ENCODE measurements at places on chromosomes 3 and 15.

GRCh38 chr15:71312194-71312708, 197.0 kb downstream of the THSD4 start:
- no peak for DNase-seq

DNA sequence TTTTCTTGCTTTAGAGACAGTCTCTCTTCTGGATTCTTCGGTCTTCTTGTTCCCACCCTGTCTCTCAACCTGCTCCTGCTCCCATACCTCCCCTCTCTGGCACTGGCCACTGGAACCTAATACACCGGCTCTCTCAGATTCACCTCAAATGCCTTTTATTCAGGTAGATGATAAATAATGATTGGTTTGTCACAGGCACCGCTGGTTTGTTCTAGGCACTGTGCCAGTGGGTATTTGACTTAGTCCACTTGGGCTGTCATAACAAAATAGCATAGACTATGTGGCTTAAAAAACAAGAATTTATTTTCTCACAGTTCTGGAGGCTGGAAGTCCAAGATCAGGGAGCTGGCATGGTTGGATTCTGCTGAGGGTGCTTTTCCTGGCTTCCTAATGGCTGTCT, 278.2 kb upstream of the STT3B start:
- no peak for DNase-seq

DNA sequence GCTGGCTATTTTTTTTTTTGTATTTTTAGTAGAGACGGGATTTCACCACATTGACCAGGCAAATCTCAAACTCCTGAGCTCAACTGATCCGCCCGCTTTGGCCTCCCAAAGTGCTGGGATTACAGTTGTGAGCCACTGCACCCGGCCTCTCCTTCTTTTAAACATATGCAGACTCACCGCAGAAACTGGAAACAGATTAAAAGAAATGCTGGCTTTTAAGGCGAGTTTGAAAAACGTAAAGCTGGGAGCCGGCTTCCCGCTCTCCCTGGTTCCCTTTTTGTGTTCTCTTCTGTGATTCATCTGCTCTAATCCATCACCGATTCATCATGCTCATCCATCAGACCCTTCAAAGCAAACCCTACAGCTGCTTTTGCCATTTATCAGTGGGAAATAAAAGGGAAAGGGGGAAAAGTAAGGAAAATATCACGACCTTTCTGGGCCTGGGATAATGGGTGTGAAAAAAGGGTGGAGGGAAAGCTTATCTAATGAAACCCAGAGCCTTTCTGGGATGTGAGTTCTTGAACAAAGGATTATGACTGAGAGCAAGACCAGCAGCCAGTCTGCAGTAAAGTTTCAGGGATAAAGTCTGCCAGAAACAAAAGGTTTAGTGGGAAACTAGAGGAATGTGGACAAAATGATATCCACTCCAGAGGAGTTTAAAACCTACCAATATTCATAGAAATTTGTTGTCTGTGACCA, 92.3 kb upstream of the LRIG1 start:
- no peak for DNase-seq

GRCh38 chr3:135311699-135312098, 516.6 kb downstream of the EPHB1 start:
- DNase-seq: no peak

- no peak for DNase-seq
These were observed 327.0 kb downstream of the FEZF2 start for GRCh38 chr3:62046326-62046725.

GRCh38 chr3:194758716-194759115, 73.0 kb downstream of the FAM43A start:
- DNase-seq: no peak

- no peak for DNase-seq
These were observed 511.4 kb upstream of the CBLB start for GRCh38 chr3:106380232-106380631.

GRCh38 chr3:78889348-78889747, 878.5 kb downstream of the ROBO1 start:
- no peak for DNase-seq

- no peak for DNase-seq
These were observed 4.9 kb downstream of the ACAD11 start for GRCh38 chr3:132654721-132655120.

DNA sequence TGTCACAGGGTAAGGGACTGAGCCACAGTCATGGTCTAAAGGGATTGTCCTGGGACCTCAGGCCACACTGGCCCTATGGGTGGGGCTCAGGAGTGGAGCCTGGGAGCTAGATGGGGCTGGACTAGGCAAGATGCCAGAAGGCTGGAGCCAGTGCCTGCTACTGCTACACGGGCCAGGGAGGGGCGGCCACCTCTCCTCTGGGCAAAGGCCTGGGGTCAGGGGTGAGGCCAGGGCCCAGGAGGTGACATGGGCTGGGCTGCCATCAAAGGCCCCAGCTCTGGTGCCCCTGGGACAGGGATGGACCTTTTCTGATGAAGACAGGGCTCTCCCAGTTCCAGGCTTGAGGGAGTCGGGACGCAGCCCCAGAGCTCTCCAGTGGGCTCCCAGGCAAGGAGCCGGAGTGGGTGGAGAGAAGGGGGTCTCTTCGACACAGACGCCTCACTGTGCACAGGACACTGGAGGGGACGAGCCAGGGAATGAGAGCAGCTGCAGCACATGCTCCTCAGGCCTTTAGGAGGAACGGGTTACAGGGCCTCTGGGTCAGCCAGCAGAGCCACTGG, 62.1 kb upstream of the IQSEC1 start:
- no peak for DNase-seq

DNA sequence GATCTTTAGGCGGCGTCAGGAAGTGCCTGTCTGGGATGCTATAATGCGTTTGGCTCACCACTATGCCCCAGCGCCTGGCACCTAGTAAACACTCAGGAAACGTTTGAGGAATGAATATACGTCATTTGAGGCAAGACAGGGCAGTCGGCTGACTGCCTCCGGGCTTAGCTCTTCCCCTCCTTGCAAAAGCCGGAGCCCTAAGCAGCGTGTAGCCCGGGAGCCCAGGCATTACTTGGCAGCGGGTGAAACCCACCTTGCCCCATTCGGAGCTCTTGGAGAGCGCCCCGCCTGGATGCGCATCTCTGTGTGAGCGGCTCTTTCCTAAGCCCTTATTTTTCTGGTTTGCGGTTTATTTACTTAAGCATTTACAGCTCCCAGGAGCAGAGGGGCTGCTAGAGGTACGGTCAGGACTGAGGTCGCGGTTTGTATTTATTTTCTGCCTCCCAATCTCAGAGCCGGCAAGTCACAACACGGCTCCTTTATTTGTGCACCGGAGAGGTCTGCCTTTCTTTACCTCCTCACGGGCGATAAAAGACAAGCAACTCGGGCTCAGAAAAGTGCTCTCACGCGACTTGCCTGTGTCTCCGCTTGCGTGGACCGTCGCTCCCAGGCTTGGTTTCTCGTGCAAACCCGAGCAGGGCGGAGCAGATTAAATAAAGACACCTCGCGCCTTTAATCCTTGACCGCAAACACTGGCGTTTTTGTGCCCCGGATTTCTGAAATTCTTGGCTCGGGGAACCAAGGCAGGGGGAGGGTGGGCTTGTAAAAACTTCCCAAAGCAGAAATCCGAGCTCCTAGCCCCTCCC, 737 bp upstream of the ITPR1 start:
- no peak for DNase-seq

GRCh38 chr15:66240240-66240794, 13.2 kb downstream of the MEGF11 start:
- DNase-seq: no peak

DNA sequence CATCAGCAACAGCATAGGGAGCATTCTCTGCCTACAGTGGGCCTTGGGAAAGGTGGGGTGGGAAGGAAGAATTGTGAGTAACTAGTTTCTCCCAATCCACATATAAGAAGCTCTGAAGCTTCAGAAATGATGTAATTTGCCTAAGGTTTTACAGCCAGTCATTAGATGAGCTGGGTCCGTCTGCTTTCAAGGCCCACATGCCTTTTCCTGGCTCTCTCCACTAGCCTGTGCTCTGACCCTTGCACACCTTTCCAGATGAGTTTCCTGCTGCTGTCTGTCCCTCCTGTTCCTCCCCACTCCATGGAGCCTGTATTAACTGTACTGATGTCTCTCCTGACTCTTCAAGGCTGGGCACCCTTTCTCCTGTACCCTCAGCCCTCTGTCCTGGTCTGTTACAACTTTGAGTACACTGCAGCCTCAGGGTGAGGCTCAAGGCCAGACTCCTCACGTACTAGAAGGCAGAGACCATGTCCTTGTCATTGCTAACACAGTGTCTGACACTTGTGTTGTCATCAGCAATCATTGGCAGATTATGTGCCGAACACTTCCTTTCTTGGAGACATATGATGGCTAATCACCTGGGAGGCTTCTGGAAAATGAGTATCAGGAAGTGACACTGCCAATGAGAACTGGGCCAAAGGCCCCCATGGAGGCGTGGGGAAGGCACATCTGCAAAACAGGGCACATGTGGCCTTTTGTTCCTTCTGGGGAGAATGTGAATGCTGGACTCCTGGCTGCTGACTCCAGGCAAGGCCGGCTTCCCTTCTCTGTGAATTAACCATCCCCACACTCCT, 6.6 kb downstream of the TM6SF1 start:
- no peak for DNase-seq

DNA sequence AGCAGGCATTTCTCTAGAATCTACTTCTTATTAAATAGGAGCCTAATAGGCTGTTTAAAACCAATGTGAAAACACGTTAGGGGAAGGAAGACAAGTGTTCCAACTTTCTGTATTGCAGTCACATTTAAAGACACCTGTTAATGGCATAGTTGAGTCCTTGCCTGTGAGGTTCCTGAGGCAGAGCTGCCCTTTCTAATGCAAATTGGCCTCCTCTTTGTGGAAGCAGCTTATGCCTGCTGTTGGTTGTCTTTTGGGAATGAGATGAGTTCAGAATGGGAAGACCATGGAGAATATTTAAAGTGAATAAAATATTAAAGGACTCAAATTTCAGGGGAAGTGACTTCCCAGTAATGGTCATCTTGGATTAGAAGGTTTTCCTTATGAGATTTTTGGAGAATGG, 51.2 kb downstream of the NEK11 start:
- DNase-seq: no peak

DNA sequence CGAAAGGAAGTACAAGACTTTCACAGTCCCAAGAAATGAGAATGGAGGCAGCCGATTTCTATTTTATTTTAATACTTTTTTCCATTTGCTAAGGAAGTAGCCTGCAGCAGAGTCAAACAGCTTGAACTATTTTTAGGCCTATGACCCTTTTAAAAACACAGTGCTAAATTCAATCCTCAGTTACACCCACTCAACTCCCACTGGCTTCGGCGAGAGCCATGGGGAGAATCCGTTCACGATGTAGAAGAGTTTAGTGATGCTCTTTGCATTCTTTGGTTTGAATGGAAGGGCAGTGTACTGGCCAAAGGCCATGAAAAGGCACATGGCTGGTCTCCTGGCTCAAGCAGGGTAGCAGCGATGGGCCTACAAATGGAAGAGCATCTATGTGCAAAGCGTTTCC, 343.5 kb downstream of the FOXP1 start:
- no peak for DNase-seq

DNA sequence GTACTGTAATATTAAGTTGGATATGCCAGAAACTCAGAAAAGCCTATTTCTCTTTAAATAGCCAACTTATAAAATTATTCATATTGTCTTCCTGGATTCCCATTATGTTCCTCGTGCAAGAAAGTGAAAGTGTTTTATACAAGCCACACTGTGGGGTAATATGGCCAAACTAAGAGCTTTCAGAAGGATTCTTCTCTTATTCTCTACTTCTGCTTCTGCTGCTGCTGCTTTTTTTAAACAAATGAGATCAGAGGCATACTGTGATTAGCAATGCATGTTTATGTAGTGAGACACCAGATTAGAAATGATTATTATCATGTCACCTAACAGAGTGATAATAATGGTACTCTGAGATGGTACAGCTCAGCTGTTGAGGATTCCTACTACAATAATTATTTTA, 1026.5 kb upstream of the CFAP20DC start:
- DNase-seq: no peak

DNA sequence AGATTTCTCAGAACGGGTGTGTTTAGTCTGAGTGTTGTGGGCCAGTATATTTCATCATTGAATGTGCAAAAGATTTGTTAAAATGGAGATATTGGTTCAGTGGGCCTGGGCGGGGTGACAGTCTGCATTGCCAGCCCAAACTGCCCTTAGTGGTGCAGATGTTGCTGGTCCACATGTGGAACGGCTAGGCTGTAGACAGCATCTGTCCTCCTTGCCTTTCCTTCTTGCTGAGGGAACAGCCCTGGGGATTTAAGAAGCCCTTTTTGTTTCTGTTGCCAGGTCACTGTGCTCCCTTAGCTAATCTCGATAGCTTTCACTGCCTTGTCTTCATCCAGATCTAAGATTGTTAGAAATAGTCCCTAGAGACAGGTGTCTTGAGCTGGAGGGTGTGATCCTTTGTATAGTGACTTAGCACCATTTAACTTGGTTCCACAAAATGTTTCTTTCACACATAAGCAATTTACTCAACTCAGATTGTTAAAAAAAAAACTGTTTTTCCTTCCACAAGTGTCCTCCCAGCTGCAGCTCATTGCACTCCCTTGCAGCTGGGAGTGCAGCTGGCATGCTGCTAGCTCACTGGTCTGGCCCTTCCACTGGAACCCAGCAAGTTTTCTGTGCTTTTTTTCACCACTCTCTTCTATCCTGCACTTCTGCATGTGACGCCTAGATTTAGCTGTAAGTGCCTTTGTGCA, 37.5 kb downstream of the GAP43 start:
- no peak for DNase-seq

DNA sequence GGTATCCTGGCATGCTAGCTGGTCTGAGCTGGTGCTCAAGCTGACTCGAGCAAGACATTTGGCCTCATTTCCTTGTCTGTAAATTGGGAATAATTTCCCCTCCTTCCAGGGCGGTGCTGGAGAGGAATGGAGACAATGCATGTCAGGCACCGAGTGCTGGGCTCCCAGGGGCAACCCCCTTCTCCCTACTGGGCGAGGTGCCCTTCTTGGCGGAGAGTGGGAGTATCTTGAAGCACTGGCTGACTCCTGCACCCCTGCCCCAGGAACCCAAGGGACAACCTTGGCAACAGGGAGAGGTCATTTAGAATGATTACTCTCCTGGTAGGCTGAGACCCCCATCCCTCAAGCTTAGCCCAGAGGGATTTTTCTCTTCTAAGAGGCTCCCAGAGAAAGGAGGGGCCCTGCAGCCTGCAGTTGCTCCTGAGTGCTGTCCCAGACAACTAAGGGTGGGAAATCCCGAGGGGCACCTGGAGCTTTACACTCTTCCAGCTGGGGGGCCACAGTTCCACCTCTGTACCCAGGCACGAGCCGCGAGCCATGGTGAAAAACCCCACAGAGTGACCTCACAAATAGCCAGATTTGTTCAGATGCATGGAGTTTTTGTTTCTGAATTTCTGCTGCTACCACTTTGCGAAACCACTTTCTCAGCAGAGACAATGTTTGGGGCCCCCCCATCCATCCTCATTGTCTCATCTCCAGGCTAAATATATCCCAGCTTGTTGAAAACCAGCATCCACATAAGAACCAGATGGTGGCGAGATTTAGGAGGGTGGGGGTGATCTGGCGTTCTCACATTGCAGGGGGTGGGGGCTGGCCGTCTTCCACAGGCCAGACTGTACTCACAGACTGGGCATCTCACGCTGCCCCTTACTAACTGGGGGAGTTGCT, 44.8 kb downstream of the ABTB1 start:
- no peak for DNase-seq

- DNase-seq: no peak
These were observed 8.3 kb downstream of the TMPRSS7 start for GRCh38 chr3:112042842-112043280.

All from T-helper 1 cell (primary cell).